ENCODE measurements at places on chromosomes 6 and 20. TPM values are rescaled to one million over a fixed set of nuclear protein-coding genes. Genes with fewer than 3 reads are reported as not detected.

Gene ENPP5
- 4.0 TPM for total RNA-seq

GRCh38 chr6:33610067-33610466 lies 11.1 kb upstream of the ITPR3 start:
- DNase-seq: no peak
- no peaks in the 10 kb centered on the region for H3K4me1 ChIP-seq
- H3K4me3 ChIP-seq: no peak overlapping the region
- no peak overlapping the region for H3K27ac ChIP-seq
- no peaks in the 10 kb centered on the region for H3K36me3 ChIP-seq

- H3K36me3 ChIP-seq: no peaks in the 10 kb centered on the region
- no peak overlapping the region for H3K4me3 ChIP-seq
- no peaks in the 10 kb centered on the region for H3K4me1 ChIP-seq
- DNase-seq: no peak
- no peak overlapping the region for H3K27ac ChIP-seq
- no peaks in the 10 kb centered on the region for H3K27me3 ChIP-seq
Measured at GRCh38 chr6:142746524-142746923, 198.5 kb downstream of the HIVEP2 start.

- no peaks in the 10 kb centered on the region for H3K4me1 ChIP-seq
- no peak overlapping the region for H3K27ac ChIP-seq
- no peak overlapping the region for H3K4me3 ChIP-seq
- no peak for DNase-seq
- no peaks in the 10 kb centered on the region for H3K27me3 ChIP-seq
Measured at GRCh38 chr20:51160821-51161220, 137.9 kb upstream of the KCNG1 start.

DNA sequence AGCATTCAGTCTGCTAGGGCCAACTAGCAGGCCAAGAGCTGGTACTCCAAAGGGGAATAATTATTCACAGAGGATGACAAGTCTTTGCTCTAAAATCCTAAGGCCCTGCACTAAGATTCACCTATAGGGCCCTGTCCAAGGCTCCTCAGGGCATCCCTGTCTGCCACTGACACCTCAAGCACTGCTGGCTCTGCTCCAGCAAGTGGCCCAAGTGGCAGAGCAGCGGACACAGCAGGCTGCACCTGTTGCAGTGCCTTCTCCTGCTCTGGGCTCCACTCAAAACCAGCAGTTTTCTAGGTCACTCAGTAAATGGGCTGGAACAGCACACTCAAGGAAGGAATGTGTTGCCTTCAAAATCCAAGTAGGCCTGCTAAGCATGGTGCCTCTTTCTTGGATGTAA lies 36.4 kb upstream of the SMOC2 start:
- no peaks in the 10 kb centered on the region for H3K4me1 ChIP-seq
- no peak for DNase-seq
- H3K36me3 ChIP-seq: no peaks in the 10 kb centered on the region
- no peaks in the 10 kb centered on the region for H3K27me3 ChIP-seq
- no peak overlapping the region for H3K4me3 ChIP-seq

DNA sequence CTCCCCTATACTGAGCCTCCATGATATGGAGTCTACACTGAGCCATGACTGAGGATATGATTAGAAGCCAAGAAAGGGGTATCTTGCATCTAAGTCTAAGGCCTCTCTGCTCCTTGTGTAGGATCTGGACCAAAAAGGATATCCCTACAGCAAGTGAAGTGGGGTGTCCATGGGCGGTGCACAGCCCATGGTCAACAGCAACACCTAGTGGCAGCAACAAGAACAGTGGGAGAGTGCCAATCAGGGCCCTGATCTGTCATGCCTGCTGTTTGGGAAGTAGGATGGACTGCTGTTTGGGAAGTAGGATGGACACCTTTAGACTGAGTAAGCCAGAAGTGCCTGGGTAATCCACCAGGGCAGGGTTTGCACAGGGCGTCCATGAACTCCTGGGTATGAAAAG lies 22.4 kb downstream of the PTGIS start:
- H3K36me3 ChIP-seq: peaks cover 35% of the 10 kb centered on the region
- H3K27me3 ChIP-seq: no peaks in the 10 kb centered on the region
- H3K27ac ChIP-seq: peak overlapping the region; percentile 32
- H3K4me3 ChIP-seq: no peak overlapping the region
- DNase-seq: no peak

DNA sequence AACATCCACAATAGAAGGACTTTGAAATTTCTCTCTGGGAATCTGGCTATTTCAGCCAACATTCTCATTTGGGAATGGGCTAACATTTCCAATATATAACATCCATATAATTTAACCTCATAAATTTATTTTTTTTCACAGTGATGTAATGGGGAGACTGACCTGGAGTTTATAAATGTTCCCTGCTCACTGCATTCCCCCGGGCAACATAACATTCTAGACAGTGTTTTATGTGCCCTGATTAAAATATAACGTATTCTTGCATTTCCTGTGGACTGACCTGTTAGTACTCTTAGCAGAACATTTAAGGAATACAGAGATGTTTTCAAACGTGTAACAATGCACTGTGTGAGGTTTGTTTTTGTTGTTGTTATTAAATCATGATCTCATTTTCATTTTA lies 20.9 kb downstream of the TSHZ2 start:
- H3K4me3 ChIP-seq: no peak overlapping the region
- no peak overlapping the region for H3K27ac ChIP-seq
- peaks cover 3% of the 10 kb centered on the region for H3K27me3 ChIP-seq
- H3K36me3 ChIP-seq: no peaks in the 10 kb centered on the region
